Natural killer cell treated with Interleukin-12 subunit alpha and Interleukin-12 subunit beta and Interleukin-15 and Interleukin-18, amount 100 ng/mL, for 72 hours (primary cell): ENCODE measurements at places on chromosomes 13 and 19. TPM values are rescaled to one million over a fixed set of nuclear protein-coding genes. Genes with fewer than 3 reads are reported as not detected.

- peaks cover 27% of the 10 kb centered on the region for H3K27me3 ChIP-seq
- no peak overlapping the region for H3K27ac ChIP-seq
- no peaks in the 10 kb centered on the region for H3K36me3 ChIP-seq
- no peak overlapping the region for H3K4me3 ChIP-seq
- H3K4me1 ChIP-seq = no peaks in the 10 kb centered on the region
- no peak for DNase-seq
Measured at GRCh38 chr13:43684963-43685725, 101.6 kb downstream of the ENOX1 start.

ATP4B gene
- not detected for total RNA-seq

GRCh38 chr13:54210397-54211049 is 1181.9 kb downstream of the OLFM4 start:
- H3K4me3 ChIP-seq = no peak overlapping the region
- no peaks in the 10 kb centered on the region for H3K36me3 ChIP-seq
- no peaks in the 10 kb centered on the region for H3K4me1 ChIP-seq
- no peak overlapping the region for H3K27ac ChIP-seq

UNC13A gene
- total RNA-seq = not detected

GRCh38 chr19:37936166-37936565 is 29.2 kb downstream of the SIPA1L3 start:
- no peaks in the 10 kb centered on the region for H3K27me3 ChIP-seq
- H3K27ac ChIP-seq = no peak overlapping the region
- DNase-seq = no peak
- H3K4me3 ChIP-seq = no peak overlapping the region

DNA sequence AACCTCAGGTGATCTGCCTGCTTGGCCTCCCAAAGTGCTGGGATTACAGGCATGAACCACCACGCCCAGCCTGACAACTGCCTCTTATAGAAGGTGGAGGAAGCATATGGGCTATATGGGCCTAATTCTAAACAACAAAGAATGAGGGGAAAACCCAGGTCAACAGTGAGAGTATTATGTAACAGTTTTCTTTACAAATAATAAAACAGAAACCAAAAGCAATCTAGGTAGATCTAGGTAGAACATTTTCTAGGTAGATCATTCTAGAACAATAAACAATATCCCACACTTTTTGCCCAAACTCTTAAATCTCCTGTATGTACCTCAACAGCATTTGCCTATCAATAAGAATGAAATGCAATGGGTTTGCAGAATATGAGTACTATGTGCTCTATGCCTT is 267.4 kb downstream of the ABCC4 start:
- no peak overlapping the region for H3K27ac ChIP-seq
- H3K27me3 ChIP-seq = no peaks in the 10 kb centered on the region
